Stimulated activated CD4-positive, alpha-beta T cell treated with anti-CD3 and anti-CD28 coated beads, Interleukin-12 subunit alpha, Interleukin-12 subunit beta, amount 100 ng/mL, for 24 hours (primary cell): ENCODE measurements at places on chromosomes 5 and 9.
A peak's percentile ranks its signal among the peaks of the same experiment; 100 is the strongest.

- peak; percentile 20 for DNase-seq
Observed at GRCh38 chr5:134647750-134648424, 698 bp upstream of the SEC24A start.

- DNase-seq = no peak
Observed at GRCh38 chr5:41670854-41671479, 160.6 kb upstream of the PLCXD3 start.

DNA sequence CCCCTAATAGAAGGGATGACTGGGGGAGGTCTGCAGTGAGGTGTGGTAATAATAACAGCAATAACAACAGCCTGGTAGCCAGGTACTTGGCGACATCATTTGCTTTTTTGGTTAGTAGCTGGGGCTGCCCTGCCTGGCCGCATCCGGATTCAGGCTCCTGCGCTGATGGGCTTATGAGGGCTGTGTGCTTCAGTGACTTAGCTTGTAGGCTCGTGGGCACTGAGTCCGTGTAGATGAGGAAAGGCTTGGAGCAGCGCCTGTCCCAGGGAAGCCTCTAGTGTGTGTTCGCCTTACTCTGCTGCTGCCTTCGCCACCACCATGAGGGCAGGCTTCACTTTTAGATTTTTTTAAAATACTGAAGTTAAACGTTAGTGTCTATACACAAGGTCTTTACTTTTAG is 4.5 kb downstream of the NDUFS6 start:
- DNase-seq = no peak

DNA sequence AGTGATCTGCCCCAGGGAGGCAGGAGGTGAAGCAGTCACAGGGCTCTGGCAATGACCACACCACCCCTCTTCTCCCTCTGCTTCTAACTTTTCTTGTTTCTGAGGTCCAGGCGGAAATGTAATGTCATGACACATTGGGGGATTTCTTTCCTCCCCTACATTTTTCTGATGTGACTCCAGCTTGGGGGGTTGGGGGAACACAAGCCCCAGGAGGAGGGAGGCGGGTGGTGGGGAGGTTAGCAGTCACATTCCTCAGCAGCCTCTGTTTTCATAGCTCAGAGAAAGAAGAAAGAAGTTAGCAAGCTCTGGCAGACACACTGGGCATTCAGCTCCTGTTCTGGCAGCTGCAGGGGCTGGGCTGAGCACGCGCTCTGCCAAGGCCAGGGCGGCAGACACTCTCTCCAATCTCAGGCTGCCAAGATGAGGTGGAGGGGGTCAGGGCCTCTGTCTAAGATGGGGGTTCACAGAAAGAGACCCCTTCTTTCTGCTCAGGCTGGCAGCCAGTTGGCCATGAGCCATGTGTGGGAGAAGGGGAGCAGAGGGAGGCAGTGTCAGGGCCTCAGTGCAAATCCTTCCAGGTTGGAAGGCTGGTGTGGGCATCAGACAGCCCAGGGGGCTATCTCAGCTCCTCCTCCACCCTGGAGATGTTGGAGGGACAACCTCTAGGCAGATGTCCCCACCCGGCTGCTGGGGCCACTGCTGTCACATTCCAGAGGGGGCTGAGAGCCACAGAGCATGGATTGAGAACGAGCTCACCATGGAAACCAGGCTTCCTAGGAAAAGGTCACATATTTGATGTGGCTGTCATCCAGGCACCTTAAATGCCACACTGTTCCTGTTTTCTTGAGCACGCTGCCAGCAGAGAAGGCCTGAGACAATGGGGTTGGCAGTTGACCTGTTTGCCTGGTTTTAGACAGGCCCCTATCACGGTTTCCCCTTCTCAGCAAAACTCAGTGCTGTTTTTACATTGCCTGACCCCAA is 20.1 kb upstream of the PFDN1 start:
- DNase-seq = no peak

GRCh38 chr9:109493648-109494047 is 4.5 kb downstream of the PTPN3 start:
- DNase-seq = no peak

- DNase-seq = no peak
Observed at GRCh38 chr5:45205403-45205961, 396.7 kb downstream of the MRPS30 start.

GRCh38 chr5:169300468-169301385 is at the start of gene SLIT3:
Gene SLIT3, minus strand, starts transcription at chr5:169301139. Its CDS starts 430 bp downstream, at chr5:169300709.
- DNase-seq = no peak

DNA sequence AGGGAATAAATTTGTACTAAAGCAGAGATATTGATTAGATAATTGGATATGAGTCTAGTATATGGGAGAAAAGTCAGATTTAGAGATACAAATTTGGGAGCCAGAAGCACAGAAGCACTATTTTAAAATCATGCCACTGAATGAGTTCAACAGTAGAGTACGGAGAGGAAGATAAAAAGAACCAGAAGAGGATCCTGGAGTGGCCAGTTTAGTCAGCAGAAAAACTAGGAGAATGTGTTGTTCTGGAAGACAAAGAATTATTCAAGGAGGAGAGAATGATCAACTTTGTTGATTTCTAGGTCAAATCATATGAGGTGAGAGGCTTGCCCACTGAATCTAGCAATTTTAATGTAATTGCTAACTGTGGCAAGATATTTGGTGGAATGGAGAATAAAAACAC is 67.0 kb downstream of the NIPBL start:
- DNase-seq = no peak

DNA sequence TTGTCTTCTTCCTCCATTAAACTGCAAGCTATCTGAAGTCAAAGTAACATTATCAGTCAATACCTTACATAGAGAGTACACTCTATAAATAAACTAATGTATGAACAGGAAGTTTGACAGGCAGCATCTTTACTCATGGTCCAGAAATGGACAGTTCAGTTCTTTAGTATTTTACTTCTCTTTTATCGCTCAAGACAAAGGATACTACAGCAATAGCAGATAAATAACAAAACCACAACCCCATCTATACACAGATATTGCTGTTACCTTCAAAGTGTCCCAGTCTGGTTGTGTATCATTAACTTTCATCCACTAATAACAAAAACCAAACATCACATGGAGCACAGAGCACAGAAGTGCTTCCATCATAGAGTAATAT is 46.4 kb downstream of the SEMA5A start:
- no peak for DNase-seq

DNA sequence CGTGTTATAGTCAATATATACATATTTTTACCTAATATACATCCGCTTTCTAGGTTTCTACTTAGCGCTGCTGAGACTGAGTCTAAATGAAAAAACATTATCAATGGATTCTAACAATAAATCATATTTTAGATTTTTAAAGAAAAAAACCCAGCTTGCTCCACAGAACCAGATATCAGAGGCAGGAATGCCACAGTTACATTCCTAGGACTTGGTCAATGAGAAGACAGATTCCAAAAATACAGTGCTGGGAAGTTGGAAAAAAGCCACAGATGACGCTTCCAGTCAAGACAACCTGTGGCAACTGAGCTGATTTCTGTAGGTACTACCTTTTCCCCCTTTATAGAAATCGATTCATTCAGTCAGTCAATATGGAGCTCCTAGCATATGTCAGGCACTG is 577 bp upstream of the CCDC112 start:
- DNase-seq = no peak

- DNase-seq = no peak
Observed at GRCh38 chr5:16852251-16853005, 83.7 kb downstream of the MYO10 start.
